Activated T-cell treated with anti-CD3 and anti-CD28 coated beads, Interleukin-2, amount 50 U/mL, for 72 hours (primary cell): ENCODE measurements at places on chromosomes 2 and 18.
A peak's percentile ranks its signal among the peaks of the same experiment; 100 is the strongest.

DNA sequence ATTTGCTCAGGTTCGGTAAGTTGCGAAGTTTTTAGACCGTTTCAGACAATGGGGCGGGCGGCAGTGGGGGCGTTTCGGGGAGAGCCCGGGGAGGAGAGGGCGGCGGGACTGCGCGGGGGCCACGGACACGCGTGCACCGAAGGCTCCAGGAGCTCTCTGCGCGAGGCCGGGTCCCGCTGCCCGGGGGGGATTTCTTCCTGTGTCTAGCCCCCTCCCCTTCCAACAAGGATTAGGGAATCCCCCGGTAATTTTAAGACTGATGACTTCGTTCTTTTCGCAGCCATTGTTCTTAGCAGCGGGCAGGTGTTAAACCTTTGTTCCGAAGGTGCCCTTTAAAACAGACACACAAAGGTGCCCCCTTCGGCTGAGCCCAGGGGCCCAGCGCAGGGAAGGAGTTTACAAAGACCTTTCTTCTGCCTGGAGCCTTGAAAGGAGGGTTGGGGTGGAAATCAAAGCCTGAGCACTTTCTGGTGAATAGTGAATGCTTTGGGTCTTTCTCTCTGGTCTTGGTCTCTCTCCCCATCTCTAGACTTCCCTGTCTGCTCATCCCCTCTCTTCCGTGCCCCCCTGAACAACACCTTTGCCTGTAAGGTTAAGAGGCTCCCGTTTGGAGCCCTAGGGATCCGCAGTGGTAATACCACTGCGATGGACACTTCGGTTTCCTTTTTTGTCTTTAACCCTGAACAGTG lies 2.1 kb downstream of the TRIB2 start:
- peak; percentile 29 for DNase-seq

DNA sequence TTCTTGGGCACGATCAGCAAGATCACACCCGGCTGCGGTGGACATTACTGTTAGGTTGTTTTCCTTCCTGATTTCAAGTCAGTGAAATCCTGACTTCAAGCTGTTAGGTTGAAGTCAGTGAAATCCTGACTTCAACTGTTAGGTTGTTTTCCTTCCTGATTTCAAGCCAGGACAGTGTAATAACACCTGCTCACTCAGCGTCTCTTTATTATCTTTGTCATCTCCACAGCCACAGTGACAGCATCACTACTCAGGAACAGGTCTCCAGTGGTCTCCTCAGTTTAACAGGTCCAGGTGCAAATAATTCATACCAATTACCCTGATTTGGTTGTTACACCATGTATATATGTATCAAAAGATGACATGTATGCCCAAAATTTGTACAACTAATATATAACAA lies 208.1 kb upstream of the REG3G start:
- no peak for DNase-seq

DNA sequence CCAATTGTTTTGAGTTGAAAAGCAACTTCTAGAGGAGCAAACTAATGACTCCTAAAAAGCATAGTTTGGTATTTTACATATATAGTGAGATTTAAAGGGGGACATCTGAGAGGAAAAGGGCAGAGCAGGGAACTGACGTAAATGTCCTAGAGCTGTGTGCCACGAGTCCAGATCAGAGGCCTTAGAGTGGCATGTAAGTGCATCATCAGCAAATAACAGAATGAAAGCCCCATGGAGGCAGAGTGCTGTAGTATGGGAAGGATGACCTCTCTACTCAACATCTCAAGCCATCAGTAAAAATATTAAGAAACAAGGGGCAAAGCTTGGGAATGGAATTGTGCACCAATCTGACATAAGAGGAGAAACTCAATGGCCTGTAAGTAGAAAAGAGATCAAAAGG lies 31.4 kb downstream of the SCG2 start:
- no peak for DNase-seq

DNA sequence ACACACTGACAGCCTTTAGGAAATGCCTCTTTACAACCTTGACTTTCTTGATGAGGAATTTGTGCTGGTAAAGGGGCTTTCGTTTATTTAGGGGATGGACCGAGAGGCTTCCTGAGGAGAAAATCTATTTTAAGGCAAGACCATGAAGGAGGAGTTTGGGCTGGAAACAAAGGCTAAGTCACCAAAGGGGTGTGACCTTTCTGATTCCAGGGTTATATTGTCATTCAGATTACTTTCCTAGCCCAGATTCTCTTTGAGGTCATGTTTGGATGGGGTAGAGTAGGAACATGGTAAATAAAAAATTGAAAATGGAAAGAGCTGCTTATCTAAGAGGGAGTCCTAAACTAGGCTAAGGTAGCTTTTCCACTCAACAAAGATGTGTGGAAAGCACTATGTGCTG lies 77.1 kb upstream of the UGP2 start:
- DNase-seq: no peak

GRCh38 chr2:17107871-17108270 lies 410.4 kb downstream of the RAD51AP2 start:
- DNase-seq: no peak

DNA sequence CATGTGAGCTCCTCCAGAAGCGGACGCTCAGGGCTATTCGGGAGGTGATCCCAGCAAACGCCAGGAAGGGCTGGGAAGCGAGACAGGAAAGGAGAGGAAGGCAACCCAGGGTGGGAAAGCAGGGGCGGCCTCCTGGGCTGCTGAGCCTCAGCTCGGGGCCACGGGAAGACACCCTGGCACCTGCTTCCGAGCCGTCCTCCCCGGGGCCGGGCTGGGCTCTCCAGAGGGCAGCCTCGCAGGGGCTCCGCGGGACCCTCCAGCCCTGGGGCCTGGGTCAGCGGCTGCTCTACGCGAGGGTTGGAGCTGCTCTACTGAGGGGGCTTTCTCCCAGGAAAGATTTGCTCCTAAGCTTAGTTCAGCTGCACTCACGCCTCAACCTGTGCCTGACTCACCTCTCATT lies 34.0 kb downstream of the TIMM21 start:
- no peak for DNase-seq

DNA sequence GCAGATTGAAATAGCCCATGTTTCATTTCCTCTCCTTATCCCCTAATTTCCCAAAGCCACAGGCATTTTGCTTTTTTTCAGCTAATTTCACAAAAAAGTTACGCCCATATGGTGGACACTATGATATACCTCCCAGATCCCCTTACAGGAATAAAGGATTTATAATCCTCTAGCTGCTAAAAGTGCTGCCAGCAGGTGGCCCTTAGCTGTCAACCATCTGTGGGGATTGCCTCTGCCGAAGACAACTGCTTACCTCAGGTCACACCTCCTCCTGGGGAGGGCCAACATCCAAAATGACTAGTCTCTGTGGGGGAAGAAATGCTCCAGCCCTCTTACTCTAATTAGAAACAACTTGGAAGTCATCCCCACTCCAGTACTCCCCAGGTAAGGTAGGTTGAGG lies 61.0 kb upstream of the EPB41L3 start:
- DNase-seq: no peak

- no peak for DNase-seq
Observed at GRCh38 chr2:45747363-45747762, 95.9 kb downstream of the PRKCE start.

DNA sequence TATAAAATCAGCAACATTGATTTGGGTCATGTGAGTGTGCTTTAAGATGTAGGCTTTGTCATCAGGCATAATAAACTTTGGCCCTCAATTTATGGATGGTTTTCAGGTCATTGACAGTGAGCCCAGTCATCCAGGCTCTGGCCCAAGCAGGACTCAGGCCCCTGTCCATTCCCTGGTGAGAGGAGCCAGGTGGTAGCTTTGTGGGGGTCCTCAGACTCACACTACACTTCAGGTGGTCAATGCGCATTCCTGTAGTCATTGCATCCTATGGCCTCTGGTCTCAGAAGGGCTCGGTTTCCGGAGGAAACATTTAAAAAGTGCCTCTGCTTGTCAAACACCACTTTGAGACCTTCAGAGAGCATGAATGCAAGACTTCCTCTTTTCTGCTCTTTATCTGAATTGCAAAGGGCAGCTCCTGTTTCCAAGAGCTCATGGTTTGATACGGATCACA lies 20.2 kb downstream of the LGALSL start:
- no peak for DNase-seq

GRCh38 chr2:233280114-233280693 lies 27.4 kb upstream of the SAG start:
- no peak for DNase-seq

- DNase-seq: peak; percentile 77
Observed at GRCh38 chr18:24118750-24119577, 19.9 kb upstream of the CABYR start.

DNA sequence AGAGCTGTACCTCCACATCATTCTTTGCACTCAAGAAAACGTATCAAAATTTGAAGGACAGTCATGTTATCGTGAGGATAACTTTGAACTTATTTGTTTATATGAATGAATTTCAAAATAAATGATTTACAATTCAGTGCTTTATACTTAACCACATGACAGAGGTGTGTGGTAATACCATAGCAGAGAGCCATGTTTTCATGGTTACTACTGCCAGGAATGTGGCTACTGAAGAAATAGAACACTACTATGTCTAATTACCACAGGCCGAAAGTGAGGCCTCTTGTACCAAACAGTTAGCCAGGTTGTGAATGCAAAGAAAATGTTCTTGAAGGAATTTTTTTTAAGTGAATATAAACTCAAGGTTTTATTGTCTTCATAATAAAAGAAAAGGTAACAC lies 49.2 kb downstream of the AAK1 start:
- no peak for DNase-seq

- DNase-seq: no peak
Observed at GRCh38 chr2:66888791-66889631, 454.1 kb downstream of the MEIS1 start.

DNA sequence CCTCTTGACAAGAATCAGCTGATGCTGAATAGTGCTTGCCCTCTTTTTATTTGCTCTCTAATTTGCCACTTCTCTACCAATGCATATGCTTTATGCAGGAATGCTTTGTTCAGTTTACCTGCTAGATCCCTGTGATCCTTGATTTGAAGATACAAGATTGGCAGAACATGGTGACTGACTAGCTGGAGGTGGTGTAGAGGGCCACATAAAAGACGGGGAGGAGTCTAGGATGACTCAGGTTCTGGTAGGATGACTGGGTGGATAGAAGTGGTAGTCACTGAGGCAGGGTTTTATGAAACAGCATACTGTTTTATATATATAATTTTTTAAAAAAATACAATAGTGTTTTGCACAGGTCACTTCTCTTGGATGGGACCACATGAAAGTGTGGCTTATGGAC lies 6.3 kb upstream of the ADGRF3 start:
- DNase-seq: peak; percentile 47

GRCh38 chr2:3871002-3871401 lies 167.6 kb downstream of the DCDC2C start:
- no peak for DNase-seq

DNA sequence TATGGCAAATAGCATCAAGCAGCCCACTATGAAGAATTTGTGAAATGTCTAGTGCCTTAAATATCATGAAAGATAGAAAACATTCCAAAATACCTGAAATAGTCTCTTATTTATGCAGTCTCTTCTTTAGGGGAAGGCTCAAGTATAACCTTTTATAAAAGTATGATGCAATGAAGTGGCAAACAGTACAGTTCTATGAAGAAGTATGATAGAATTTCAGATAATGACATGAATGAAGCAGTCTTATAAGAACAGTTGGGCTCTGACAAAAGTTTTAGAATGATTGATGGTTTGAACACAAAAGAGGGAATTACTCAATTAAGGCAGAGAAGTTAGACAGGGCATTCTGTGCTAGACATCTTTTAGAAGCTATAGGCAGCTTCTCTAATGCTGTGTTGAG lies 1791.8 kb upstream of the PIK3C3 start:
- no peak for DNase-seq

DNA sequence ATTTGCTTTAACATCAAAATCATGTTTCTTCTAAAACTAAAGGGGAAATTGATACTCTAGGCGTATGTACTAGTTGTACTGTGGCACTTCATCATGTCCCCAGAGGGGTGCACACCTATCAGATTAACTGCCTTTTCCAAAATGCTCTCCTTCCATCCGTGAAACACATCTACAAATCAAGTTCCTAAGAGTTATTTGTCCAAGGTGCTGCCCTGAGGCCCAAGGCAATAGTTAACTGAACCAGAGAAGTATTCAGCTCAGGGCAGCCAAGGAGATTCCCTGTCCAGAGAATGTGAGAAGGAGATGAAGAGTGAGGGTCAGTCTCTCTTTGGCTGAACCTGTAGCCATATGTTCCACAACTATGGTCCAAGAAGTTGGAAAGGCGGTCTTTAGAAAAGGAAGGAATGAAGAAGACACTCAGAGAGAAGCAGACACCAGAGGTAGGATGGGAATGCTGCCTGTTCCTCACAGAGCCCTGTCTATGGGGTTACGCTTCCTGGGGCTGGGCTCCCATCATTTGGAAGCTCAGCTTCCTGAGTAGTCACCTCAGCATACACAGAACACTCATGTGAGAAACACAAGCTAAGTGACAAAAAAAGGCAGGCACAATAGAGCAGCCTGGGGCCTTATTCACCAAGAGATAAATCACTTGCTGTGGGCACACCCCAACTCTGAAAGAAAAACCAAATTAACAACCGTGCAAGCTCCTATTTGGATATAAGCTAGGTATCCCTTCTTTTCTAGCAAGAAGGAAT lies 55.6 kb downstream of the ANKRD44 start:
- DNase-seq: no peak

DNA sequence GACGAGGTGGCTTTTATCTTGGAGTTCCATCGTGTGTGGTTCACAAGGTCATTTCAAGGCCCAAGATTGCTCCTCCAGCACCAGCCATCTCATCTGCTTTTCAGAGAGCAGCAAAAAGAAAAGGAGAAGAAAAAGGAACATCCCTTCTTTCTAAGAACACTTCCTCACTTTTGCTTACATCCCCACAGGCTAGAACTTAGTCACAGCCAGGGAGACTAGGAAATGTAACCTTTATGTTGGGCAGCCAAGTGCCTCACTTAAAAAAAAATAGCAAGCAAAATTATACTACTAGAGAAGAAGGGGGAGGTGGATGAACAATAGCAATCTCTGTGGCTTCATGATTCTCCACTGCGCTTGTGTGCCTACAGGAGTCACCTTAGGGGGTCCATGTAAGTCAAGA lies 141.8 kb downstream of the SMAD2 start:
- DNase-seq: no peak

DNA sequence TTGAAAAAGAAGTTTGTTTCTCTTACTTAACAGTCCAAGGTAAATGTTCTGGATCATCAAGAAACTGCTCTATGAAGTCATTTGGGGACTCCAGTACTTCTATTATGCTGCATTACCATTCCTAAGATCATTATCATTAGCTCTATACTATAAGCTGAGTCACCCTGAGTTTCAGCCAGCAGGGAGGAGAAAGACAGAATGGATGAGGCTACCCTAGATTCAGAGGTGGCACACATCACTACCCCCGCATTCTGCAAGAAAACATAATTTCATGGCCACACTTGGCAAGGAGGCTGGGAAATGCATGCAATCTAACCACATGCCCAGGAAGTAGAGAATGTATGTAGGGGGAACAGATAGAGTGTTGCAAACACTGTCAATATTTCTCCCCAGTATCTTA lies 16.6 kb upstream of the LNPK start:
- no peak for DNase-seq

DNA sequence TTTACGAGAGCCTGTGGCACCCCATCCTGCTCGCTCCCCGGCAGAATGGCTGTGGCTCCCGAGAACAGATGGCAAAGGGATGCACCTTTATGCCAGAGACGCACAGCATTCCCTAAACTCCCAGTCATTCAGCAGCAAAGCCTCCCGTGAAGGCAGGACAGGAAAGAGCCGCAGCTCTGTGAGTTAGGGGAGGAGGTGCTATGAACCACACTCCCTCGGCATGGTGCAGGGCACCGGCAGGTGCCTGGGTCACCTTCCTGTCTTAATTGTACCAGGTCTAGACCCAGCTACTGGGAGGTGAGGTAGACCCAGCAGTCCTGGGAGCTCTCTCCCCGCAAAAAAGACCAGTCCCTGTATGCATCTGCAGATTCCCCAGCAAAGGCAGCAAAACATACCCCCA lies 149.8 kb downstream of the TWIST2 start:
- DNase-seq: no peak
